NCI-H187 (cell line): ENCODE measurements at places on chromosomes 11 and 22.

GRCh38 chr11:44351006-44351660 lies 41.2 kb upstream of the ALX4 start:
- DNase-seq, result no peak

DNA sequence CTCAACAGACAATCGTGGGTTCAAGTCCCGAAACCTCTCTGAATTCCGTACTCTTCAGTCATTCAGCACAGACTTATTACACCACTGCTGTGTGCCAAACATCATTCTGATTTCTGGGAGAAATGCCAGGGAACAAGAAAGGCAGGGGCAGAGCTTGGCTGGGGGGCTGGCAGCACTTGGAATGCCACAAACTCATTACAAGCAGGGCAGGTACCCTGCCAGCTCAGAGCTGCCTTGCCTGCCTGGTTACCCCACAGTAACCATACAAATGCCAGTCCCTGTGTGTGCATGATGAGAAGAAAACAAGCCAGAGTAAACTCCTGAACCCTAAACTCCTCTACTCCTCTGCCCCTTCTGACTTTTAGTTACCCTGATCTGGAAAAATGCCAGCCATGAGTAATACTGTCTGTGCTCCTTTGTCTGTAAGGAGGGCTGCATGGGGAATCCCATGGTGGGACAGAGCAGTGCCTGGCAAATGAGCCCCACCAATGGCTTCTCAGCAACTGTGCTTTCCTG lies 6.9 kb upstream of the RAD9A start:
- no peak for DNase-seq

GRCh38 chr11:81744336-81745116 lies 989.1 kb downstream of the FAM181B start:
- DNase-seq, result no peak

GRCh38 chr11:103806130-103806895 lies 230.1 kb upstream of the DDI1 start:
- no peak for DNase-seq
